ENCODE measurements at places on chromosomes 4 and X.

GRCh38 chrX:129111081-129111798 is 412.1 kb downstream of the SMARCA1 start:
- DNase-seq: no peak

DNA sequence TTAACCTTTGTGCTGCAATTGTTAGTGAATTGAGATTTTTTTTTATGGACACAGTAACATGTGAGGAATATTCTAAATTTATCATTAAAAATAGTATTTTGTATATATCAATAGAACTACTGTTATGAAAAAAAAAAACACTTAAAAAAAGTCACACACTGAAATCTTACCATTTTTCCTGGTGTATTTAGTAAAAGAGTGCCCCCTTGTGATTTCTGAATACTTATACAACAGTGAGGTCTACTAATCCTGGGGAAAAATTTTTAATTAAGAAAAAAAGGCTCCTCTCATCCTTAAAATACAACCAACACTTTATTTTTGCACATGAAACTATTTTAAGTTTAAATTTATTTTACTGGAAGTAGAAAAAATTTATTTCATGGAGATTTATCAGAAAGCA is 56.4 kb upstream of the SPOCK3 start:
- DNase-seq: no peak

GRCh38 chrX:96453139-96453538 is 231.5 kb upstream of the DIAPH2 start:
- DNase-seq: no peak

GRCh38 chr4:32745351-32745750 is 2025.2 kb downstream of the PCDH7 start:
- DNase-seq: no peak

- no peak for DNase-seq
Measured at GRCh38 chr4:6229671-6230501, 29.5 kb upstream of the JAKMIP1 start.

All from stimulated activated CD4-positive, alpha-beta T cell treated with anti-CD3 and anti-CD28 coated beads, Interleukin-4, amount 100 ng/mL, for 4 hours (primary cell).